Small intestine (tissue), 16 donors: ENCODE measurements at places on chromosomes 2 and 18. TPM values are rescaled to one million over a fixed set of nuclear protein-coding genes. Genes with fewer than 3 reads are reported as not detected.

MARCHF4 gene
- polyA plus RNA-seq, result 0.27 TPM

C2orf66 gene
- polyA plus RNA-seq, result 0.21 TPM

DLX1 gene
- 0.47 TPM for polyA plus RNA-seq

NHEJ1 gene
- 47.1 TPM for polyA plus RNA-seq

TIA1 gene
- polyA plus RNA-seq, result 156 TPM

OTOS gene
- polyA plus RNA-seq, result not detected

SNORC gene
- 6.3 TPM for polyA plus RNA-seq
